ENCODE measurements at places on chromosomes 7 and 10.

DNA sequence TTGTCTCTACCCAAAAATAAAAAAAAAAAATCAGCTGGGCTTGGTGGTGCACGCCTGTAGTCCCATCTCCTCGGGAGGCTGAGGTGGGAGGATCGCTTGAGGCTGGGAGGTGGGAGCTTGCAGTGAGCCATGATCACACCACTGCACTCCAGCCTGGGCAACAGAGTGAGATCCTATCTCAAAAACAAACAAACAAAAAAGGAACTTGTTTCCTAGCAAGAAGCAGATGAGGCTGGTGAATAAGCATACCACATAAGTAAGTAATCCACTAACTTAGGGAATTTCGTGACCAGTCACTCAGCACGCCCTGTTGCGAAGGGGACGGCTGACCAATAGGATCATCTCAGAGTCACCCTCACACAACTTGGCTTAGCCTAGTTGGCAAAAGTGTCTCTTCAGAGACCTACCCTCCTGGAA is 64.6 kb downstream of the CUX1 start:
- no peak for DNase-seq

DNA sequence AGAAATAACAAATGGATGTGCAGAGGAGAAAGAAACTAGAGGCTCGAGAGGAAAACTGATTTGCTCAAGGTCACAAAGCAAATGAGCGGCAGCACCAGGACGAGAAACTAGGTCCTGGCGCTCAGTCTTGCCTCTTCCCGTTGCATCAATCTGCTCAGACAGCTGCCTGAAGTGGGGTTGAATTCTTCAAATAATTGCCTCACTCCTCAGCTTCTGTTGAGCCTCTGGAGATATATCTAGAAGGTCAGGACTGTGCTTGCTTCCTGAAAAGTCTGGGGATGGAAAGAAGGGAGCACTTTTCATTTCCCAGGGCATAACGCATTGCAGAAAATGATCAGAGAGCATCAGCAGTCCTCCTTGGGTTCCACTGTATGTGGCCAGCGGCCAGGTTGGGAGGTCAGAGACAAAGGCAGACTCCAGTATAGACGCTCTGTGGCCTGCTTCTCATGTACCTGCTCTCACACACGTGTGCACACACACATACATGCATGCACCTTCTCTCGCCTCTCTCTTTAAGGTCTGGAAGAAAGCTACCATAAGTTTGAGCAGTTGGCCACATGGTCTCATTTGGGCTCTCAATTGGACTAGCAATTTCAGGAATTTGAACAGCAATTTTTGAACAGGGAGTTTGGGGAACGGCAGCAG is 83.7 kb upstream of the DUSP5 start:
- no peak for DNase-seq

DNA sequence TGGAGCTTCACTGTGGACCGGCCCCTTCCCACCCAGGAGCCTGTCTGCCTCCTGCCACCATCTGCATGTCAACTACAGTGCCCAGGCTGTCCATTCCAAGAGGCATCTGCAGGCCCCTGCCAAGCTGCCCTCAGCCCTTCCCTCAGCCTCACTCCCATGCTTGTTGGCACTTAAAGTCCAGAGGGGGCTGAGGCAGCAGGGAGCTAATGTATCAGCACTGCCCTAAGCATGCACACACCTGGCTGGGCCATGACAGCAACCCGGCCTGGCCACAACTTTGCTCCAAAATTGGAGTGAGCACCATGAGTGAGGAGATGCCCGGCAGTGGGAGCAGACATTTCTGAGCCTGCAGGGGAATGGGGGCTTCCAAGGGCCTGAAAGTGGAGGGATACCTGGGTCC is 417.5 kb upstream of the GRM3 start:
- no peak for DNase-seq

- DNase-seq = no peak
Observed at GRCh38 chr7:27579565-27579964, 83.1 kb downstream of the HIBADH start.

- DNase-seq = no peak
Observed at GRCh38 chr7:91465595-91466061, 201.4 kb downstream of the FZD1 start.

DNA sequence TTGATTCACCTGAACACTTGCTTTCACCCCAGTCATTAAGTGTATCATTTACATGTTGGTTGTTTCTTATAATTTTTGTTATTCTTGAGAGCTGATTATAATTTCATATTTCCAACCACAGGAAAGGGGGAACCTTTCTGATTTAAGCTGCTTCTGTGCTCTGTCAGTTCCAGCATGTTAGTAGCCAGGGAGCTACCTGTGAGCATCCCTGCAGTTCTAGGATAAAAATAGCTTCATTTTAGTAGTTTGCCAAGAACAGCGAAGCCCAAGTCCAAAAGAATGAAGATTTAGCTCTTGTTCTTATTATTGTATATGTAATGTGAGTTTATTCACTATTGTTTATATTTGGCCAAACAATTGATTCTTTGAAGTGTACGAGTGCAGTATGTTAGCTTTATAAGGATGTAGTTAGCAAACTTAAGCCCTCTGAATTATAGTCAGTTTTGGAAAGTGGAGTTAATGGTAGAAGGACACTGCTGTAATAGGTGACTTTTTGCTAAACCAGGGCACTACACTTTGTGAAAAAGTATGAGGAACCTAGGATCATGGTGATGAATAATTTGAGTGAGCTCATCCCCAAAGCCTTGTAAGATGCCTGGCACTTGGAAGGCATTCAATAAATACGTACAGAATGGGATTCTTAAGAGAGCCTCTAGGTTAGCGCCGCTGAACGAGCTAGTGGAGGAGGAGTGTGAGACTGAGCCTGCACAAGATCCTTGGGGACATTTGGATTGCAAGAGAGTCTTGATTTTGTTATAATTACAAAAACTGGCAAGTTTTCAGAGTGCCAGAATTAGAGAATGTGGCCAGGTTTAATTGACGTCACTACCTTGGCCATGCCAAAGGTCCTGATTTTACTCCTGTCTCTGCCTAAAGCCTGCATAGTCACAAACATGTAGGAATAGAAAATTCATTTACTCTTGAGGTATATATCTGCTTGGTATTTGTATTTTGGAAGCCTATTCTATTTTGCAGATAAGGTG is 29.8 kb downstream of the DNAH11 start:
- DNase-seq = no peak

GRCh38 chr7:110962374-110962773 is 128.6 kb upstream of the LRRN3 start:
- no peak for DNase-seq

GRCh38 chr7:85805249-85805648 is 618.4 kb upstream of the SEMA3D start:
- DNase-seq = no peak

GRCh38 chr7:92064438-92065029 is 69.7 kb downstream of the CYP51A1 start:
- DNase-seq = no peak

DNA sequence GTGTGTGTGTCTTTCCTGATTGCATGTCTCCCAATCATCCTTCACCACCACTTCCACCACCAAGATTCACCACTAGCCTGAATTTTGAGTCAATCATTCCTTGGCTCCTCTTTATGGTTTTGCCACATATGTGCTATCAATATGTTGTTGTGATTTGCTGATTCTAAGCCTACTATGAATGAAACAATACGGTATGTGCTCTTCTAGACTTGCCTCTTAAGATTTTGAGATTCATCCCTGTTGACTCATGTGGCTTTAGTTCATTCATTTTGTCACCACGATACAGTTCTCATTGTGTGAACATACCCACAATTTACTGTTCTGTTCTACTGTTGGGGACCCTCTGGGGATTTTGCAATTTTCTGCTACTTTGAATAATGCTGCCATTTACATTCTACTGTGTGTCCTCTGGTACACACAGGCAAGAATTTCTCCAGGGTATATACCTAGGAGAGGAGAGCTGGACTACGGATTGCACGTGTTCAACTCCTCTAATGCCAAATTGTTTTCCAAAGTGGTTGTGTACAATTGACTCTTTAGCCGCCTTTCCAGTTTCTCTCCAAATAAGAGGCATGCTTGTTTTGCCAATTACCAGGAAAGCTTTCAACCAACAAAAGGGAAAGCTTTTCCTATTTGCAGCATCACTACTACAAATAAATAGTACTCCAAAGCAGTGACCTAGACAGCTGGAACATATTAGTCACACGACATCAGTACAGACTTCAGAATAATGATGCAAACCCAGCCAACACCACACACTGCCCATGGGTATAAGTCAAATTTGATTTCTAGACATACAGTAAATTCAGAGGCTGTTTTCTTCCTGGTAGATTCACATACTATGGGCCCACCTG is 30.0 kb downstream of the SGMS1 start:
- DNase-seq = no peak

DNA sequence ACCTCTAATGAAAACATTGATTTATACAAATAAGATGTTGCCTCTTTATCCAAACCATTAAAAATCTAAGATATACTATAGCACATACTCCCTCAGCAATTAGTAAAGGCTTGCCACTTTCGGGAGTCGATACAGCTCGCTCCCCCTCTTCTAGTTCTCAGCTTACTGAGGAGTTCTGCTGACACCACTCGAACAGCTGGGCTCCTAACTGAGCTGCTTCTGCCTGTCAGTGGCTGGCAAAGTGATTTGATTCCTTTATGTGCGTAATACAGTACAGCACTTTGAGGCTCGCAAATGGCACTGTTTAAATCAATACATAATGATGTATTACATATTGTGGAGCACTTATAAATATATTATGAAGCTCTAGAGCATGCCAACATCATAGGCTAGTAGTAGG is 241.8 kb downstream of the CREB5 start:
- no peak for DNase-seq

- no peak for DNase-seq
Observed at GRCh38 chr10:132571650-132572544, 34.3 kb downstream of the INPP5A start.
